ENCODE measurements at places on chromosomes 3 and 15. TPM values are rescaled to one million over a fixed set of nuclear protein-coding genes. Genes with fewer than 3 reads are reported as not detected.

GRCh38 chr3:104108522-104108921 lies 1258.2 kb upstream of the ALCAM start:
- no peak for DNase-seq
- peaks cover under 1% of the 10 kb centered on the region for H3K27me3 ChIP-seq
- H3K27ac ChIP-seq: no peak overlapping the region
- H3K36me3 ChIP-seq: no peaks in the 10 kb centered on the region

GRCh38 chr15:75551091-75551490 lies 28.0 kb downstream of the PTPN9 start:
- no peak for DNase-seq
- H3K4me1 ChIP-seq: no peaks in the 10 kb centered on the region
- H3K36me3 ChIP-seq: no peaks in the 10 kb centered on the region
- H3K27ac ChIP-seq: no peak overlapping the region

- no peak overlapping the region for H3K27ac ChIP-seq
- no peaks in the 10 kb centered on the region for H3K27me3 ChIP-seq
- no peaks in the 10 kb centered on the region for H3K4me1 ChIP-seq
- DNase-seq: no peak
These were observed 44.3 kb downstream of the CERS3 start for GRCh38 chr15:100484443-100484842.

DNA sequence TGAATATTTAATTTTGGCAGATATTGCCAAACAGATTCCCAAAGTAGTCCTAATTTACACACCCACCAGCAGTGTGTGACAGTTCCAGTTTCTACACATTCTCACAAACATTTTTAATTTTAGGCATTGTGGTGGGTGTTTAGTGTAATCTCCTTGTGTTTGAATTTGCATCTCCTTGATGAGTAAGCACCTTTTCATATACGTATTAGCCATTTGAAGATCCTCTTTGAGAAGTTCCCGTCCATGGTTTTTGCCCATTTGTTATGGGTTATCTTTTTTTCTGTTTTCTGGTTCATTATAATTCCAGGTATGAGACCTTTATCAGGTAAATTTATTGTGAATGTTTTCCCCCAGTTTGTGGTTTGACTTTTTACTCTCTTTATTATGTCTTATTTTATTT lies 2.3 kb upstream of the TM4SF19 start:
- H3K27ac ChIP-seq: no peak overlapping the region
- H3K27me3 ChIP-seq: peaks cover 4% of the 10 kb centered on the region
- DNase-seq: no peak
- H3K36me3 ChIP-seq: peaks cover 2% of the 10 kb centered on the region

DNA sequence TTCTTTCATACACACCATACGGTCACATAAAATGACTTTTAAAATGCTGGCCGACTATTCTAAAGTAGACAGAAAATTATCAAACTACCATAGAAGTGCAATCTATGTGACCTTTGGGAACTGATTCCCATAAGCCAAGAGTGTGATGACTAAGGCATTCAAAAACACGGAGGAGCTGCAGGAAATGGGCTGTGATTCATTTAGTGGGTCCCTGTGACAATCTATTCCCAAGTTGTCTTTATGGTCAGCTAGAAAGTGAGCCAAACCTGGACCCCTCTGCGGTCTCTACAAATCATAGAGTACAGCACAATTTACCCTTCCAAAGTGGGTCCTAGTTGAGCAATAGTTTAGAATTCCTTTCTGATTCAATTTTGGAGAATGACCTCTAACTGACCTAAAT lies 251.5 kb upstream of the CBLB start:
- no peak for DNase-seq
- no peak overlapping the region for H3K27ac ChIP-seq
- no peaks in the 10 kb centered on the region for H3K36me3 ChIP-seq
- H3K4me3 ChIP-seq: no peak overlapping the region
- H3K27me3 ChIP-seq: no peaks in the 10 kb centered on the region
- H3K4me1 ChIP-seq: peaks cover 7% of the 10 kb centered on the region

GRCh38 chr3:15099364-15100098 lies 583 bp upstream of the RBSN start:
- H3K27me3 ChIP-seq: no peaks in the 10 kb centered on the region
- H3K4me3 ChIP-seq: peak overlapping the region; percentile 100
- H3K27ac ChIP-seq: peak overlapping the region; percentile 83
- H3K36me3 ChIP-seq: no peaks in the 10 kb centered on the region

GRCh38 chr15:51855612-51856011 lies 26.2 kb downstream of the TMOD3 start:
- H3K4me1 ChIP-seq: peaks cover 2% of the 10 kb centered on the region
- DNase-seq: no peak
- H3K36me3 ChIP-seq: peaks cover 10% of the 10 kb centered on the region
- H3K27me3 ChIP-seq: peaks cover 3% of the 10 kb centered on the region
- H3K27ac ChIP-seq: no peak overlapping the region
- H3K4me3 ChIP-seq: no peak overlapping the region

- peaks cover 3% of the 10 kb centered on the region for H3K36me3 ChIP-seq
- no peaks in the 10 kb centered on the region for H3K27me3 ChIP-seq
- DNase-seq: no peak
- no peaks in the 10 kb centered on the region for H3K4me1 ChIP-seq
These were observed 370.2 kb upstream of the CNTN4 start for GRCh38 chr3:1728510-1728909.

GRCh38 chr15:64842986-64843561 lies 1.4 kb downstream of the PLEKHO2 start:
- peak; percentile 32 for DNase-seq
- peaks cover 27% of the 10 kb centered on the region for H3K27me3 ChIP-seq
- peak overlapping the region; percentile 24 for H3K27ac ChIP-seq
- H3K4me3 ChIP-seq: peak overlapping the region; percentile 100
- peaks cover 47% of the 10 kb centered on the region for H3K4me1 ChIP-seq

The CCDC50 gene
- total RNA-seq: 63.5 TPM

The CPB1 gene
- 37.2 TPM for total RNA-seq

The SLC22A14 gene
- total RNA-seq: 0.36 TPM
